ENCODE measurements at places on chromosomes 13 and 19.

DNA sequence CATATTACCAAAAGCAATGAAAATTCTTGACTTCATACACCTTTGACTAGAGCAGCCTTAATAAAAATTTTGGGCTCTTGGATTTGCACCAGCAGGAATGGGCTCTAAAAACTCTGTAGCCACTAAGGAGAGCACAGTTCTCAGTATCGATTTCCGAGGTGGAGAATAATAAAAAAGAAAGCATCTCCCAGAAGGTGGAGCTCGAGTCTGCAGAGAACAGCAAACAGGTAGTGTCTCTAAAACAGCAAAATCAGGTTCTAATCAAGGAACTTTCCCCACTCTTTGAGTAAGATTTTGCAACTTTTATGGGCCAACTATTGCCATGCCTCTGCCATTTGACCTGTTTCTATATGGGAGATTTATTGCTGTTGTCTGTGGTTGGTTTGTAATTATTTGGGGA is 258.7 kb upstream of the GPC6 start:
- no peak for DNase-seq

DNA sequence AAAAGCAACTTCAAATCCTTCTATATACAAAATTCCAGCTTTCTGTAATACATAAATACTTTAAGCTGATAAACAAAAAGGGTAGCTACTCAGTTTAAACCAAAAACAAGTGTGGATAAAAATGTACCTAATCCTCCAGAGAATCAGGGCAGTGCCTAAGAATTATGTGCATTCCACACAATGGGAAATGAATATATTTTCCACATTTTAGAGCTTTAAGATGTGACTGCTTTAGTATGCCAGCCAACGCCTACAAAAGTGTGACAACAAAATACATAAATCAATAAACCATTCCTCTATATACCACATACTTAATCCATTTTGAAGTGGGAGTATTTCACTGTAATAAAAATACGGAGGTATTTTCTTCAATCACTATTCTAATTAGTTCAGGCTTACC is 275.3 kb downstream of the DCT start:
- no peak for DNase-seq

DNA sequence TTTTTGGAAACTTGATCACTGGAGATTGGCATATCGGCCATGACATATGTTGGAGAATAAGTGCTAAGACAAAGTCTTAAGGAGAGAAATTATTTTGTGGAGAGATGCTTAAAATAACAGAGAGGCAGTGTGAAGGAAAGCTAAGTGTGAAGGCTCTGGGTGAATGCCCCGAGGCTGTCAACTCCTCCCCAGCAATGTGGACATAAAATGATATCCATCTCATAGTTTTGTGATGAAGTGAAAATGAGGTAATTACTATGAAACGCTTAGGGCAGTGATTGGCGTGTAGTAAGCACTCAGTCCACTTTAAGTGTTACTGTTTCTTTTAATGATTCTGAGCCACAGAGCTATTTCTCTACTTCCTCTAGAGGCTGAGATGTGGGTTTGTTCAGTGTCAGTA is 195.8 kb upstream of the KLF12 start:
- no peak for DNase-seq

DNA sequence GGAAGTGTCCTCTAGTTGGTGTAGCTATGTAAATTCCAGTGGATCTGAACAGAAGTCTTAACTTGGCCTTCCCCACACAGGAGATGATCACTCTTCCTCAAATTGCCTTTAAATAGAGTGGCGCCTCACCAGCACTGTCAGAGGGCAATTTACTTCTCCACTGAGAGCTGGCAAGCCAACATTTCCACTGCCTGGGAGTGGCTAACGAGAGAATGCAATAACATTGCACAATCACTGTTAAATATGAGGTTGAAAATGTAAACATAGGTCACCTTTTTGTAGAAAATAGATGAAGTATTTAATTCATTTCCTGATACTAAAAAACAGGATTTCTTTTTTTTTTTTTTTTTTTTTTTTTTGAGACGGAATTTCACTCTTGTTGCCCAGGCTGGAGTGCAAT is 55.4 kb upstream of the UBL3 start:
- no peak for DNase-seq

DNA sequence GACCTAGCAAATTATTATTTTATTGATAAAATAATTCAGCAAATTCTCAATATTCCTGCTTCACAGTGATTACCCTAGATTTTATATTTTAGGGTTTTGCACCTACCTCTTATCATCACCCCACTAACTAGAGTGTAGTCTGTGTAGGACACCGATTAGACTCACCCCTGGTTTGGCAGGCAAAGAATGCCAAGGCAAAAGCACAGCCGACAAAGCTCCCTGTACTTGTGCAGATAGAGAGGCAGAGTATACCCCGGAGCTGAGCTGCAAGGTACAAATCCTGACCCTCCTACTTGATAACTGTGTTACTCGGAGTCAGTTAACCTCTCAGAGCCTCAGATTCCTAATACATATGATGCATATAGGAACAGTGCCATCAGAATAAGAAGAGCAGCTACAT is 225.7 kb downstream of the ENOX1 start:
- no peak for DNase-seq

All from CD8-positive, alpha-beta memory T cell (primary cell).